ENCODE measurements at places on chromosomes 7 and 10. TPM values are rescaled to one million over a fixed set of nuclear protein-coding genes. Genes with fewer than 3 reads are reported as not detected.

MYL7 gene
- total RNA-seq: not detected

OGDH gene
- 24.5 TPM for total RNA-seq

PHKG1 gene
- 0.26 TPM for total RNA-seq

SLC13A4 gene
- total RNA-seq: not detected

PPP1R9A gene
- 19.8 TPM for total RNA-seq

PRDX3 gene
- 59.3 TPM for total RNA-seq

CH25H gene
- not detected for total RNA-seq

NME8 gene
- total RNA-seq: not detected

ASB15 gene
- not detected for total RNA-seq

GNG11 gene
- 4.6 TPM for total RNA-seq

WDFY4 gene
- 2.9 TPM for total RNA-seq

PMS2 gene
- 4.1 TPM for total RNA-seq

ANKRD30A gene
- total RNA-seq: not detected

THSD7A gene
- total RNA-seq: 0.87 TPM

AGBL3 gene
- total RNA-seq: 3.9 TPM

GIMAP2 gene
- total RNA-seq: 1.7 TPM

BICC1 gene
- total RNA-seq: 26.8 TPM

ABCC2 gene
- 0.98 TPM for total RNA-seq
